ENCODE measurements at places on chromosomes 5 and 9. TPM values are rescaled to one million over a fixed set of nuclear protein-coding genes. Genes with fewer than 3 reads are reported as not detected.

DNA sequence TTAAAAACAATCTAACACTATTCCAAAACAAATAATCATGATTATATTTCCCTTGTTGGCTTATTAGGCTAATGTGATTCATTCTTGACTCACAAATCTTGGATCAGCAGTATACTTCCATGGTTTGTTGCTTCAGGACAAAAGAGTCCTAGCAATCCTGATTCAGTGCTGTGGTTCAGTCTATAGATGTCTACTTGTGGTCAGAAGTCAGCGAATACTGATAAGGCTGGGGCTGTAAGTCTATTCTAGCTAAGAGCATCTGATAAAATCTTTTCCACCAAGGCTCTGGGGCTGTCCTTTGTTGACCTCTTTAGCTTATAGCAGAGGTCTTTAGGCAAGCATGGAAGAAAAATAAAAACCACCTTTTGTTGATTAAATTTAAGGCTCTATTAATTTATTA, 4.4 kb upstream of the SMIM3 start:
- peak; percentile 83 for DNase-seq

Gene HAND1
- total RNA-seq: not detected

Gene FYB1
- not detected for total RNA-seq

DNA sequence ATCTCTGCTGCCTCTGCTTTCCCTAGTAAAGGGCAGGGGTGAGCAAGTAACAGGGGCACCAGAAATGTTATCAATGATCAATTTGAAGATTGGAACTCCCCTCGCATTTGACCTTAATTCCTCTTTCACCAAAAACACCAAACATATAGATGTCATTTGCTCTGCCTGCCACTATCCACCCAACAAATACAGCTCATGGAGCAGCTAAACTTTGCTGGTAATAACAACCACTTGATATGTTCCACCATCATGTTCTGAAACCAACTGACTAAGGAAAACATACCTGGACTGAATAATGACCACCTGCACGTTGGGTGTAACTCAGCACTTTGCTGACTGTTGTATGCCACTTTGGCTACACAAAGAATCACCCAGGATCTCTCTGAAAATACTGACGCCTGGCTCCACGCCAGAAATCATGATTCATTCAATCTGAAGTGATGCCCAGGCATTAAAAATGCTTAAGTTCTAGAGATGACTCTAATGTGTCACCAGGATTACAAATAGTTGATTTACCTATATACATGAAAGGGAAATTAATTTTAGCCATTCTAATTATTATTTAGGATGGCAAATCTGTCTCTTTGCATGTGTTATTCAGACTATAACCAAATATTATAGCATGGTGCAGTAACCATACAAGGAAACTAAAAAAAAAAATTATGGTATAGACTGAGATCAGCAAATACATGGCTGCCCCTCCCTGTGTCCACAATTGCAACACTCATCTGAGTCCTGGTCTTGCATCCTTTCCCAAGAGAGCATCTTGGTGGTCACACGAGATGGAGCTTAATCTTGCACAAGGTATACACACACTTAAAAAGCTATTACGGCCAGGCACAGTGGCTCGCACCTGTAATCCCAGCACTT, 43.1 kb upstream of the TTC39B start:
- DNase-seq: no peak

- DNase-seq: no peak
Measured at GRCh38 chr9:88983865-88984542, 7.3 kb upstream of the S1PR3 start.

Gene ABO
- total RNA-seq: 1.8 TPM

DNA sequence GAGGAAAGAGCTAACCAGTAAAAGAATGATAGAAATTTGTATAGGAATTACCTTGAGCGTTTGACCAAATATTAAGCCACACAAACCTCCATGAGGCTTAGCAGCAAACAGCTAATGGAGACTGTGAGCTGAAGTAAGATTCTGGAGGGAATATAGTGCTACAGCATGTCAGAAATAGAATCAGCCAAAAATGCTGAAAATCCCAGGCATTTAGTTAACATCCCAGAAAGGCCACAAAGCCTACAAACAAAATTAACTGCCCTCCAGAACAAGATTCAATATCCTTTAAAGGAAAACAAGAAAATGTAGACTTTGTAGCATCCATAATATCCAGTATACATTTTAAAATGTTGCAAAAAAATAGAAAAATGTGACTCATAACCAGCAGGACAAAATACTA, 257.8 kb upstream of the TUSC1 start:
- DNase-seq: no peak

- DNase-seq: no peak
Measured at GRCh38 chr5:64569858-64570257, 64.0 kb downstream of the RGS7BP start.

Gene PLAC8L1
- total RNA-seq: not detected

Gene TAS2R1
- total RNA-seq: not detected

Gene ENG
- 3.4 TPM for total RNA-seq

DNA sequence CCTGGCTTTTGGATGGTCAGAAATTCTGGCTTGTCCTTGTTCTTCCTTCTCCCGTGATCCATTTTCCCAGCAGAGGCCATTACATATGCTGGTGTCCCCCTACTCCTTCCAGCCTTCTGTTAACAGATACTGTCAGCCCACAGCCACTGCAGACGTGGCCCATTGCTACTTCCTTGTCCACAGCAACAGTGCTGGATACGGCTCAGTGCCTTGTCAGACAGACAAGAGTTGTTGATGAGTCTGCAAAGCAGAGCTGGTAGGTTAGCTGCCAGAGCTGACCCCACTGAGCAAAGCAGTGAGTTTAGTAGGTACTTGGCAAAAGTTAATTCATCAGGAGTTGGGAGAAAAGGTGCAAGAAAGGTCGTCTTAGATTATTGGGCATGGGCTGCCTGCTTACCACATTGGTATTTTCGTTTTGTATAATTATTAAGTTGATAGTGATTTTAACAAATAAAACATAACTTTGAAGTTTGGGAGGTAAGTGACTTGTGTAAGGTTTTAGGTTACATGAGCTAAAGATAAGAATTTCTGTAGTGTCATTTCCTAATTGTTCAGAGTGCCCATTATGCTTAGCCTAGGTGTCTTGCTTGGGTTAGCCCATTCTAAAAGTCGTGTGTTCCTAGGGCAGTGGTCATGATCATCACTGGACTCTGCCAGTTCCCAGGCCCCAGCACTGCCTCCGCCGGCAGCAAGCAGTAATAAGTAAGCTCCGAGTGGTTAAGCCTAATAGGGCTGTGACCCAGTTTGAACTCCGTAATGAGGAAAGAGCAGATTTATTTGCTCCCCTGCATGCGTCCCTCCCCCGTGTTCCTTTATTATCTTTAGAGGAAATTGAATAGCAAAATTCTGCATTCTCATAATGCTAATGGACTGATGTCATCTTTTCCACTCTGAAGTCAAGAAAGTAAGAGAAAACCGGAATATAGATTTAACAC, 292.0 kb downstream of the FANCC start:
- DNase-seq: peak; percentile 83

Gene IL9
- total RNA-seq: not detected

DNA sequence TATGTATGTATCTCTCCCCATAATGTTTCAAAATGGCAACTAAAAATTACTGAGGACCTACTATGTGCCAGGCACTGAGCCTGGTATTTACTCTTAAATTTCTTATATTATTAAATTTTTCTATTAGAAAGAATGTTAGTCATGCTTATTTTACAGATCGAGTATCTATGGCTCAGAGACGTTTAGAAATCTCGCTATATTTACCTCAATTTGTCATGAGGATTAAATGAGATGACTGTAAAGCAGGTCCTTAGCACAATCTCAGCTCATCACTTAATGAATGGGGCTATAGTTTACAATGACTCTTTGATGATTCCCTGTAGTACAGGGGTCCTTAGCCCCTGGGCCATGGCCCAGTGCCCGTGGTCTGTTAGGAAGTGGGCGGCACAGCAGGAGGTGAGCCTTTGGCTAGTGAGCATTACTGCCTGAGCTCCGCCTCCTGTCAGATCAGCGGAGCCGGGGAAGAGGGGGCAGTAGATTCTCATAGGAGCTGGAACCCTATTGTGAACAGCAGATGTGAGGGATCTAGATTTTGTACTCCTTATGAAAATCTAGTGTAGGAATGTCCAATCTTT, 15.5 kb downstream of the ENC1 start:
- no peak for DNase-seq

- DNase-seq: no peak
Measured at GRCh38 chr5:171427318-171428167, 8.1 kb downstream of the FGF18 start.

Gene IQGAP2
- 11.7 TPM for total RNA-seq

DNA sequence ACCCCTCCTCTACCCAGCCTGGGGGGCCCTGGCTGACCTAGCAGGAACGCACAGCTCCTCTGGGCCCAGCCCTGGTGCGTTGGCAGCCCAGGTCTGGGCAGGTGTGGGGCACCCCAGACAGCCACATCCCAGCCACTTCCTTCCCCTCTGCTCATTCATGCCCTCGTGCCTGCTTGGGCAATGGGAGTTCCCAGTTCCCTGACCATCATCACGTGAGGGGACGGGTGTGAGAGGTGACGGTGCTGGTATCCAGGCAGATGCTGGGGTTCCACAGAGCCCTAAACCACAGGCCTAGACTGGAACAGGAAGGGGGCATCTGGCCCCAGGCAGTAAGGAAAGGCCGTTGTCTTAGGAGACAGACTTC, 8.4 kb downstream of the RALGDS start:
- no peak for DNase-seq

GRCh38 chr5:158848634-158849033, 251.1 kb downstream of the EBF1 start:
- DNase-seq: no peak

- no peak for DNase-seq
Measured at GRCh38 chr9:34689512-34689911, 1.6 kb downstream of the CCL19 start.

GRCh38 chr5:88979244-88979643, 96.3 kb upstream of the MEF2C start:
- DNase-seq: no peak

DNA sequence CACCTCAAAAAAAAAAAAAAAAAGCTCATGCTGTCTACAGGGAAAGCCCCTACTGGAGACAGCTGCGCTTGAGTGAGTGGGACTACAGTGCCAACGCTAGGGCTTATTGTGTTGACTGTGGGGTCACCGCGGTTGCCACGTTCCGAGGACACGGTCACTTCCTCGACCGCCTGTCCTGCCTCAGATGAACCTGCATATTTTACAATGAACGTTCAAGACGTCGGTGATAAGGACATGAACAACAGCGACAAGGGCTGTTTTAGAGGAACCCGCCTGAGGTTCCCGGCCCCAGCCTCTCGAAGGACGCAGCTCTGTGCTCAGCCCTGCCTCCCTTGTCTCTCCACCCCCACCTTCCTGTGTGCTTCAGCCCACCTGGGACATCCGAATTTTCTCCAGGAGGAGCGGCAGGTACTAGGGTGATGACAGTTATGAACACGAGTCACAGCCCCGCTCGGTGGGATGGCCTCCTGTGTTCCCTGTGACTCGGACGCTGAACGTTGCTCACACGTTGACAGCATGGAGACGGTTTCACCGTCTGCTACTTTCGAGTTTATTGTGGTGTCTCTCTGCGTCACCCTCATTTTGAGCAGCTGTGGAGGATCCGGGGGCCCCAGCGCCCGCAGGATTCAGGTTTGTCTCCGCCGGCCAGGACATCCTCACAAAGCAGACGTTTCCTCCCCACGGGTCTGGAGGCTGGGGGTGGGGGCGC, 11.3 kb upstream of the DIPK1B start:
- no peak for DNase-seq

Gene ST8SIA4
- 2.3 TPM for total RNA-seq

Gene FBP1
- 2.5 TPM for total RNA-seq

DNA sequence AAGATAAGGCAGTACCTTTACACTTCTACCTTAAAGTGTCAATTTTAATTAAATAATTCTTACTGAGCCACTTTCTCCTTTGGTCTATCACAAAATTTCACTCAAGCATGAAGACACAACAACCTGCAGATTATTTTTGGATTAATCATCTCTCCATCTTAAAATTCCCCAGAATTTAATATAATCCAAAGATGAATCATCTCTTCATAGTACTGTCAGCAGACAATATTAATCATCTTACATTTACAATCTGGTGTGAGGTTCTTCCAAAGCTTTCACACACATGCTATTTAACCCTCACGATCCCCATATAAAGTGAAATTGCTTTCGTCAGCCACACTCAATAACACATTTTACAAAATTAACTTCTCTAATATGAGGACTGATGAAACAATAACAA, 43.0 kb downstream of the LHFPL2 start:
- DNase-seq: no peak

GRCh38 chr9:70696694-70697335, 282.4 kb upstream of the KLF9 start:
- no peak for DNase-seq

DNA sequence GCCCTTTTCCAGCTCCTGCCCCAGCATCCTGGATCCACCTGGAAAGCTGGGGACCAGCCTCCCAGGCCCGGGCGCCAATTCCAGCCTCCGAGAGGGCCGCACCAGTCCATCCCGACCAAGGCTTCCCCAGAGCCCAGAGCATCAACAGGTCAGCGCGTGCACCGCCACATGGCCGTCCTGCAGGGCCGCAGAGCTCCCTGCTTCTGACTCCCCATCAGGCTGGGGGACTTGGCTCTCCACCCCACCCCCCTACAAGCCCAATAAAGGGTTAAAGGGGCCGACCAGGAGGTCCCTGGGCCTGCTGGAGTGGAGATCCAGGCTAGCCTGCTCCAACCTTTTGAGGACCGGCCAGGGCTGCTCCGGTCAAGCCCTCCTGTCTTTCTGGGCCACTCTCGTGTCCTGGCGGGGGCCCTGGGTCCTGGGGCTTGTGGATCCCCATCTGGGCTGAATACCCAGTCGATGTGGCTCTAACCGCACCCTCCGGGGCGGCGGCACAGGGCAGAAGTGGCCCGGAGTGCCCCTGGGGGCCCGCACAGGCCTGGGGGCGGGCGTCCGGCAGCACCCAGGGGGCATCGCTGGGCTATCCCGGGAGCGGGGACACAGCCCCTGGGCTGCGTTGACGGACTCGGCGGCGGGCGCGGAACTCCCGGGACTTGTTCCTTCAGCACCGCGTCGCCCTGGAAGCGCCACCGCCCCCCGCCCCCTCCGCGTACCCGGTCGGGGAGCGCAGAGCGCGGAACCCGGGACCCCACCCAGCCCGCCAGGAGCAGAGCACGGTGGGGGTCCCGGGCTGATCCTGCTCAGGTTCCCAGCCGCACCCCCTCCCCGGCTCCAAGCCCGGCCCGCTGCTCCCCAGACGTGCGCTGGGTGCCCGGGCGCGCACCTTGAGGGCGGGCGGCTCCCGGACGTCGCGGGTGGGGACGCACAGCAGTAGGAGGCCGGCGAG, 590 bp downstream of the ENTPD2 start:
- DNase-seq: no peak
